ENCODE measurements at places on chromosomes 5 and 9.

GRCh38 chr9:76136986-76137385 is 246.5 kb downstream of the PCSK5 start:
- no peak overlapping the region for H3K27ac ChIP-seq
- no peaks in the 10 kb centered on the region for H3K36me3 ChIP-seq
- H3K4me1 ChIP-seq = no peaks in the 10 kb centered on the region
- no peak overlapping the region for H3K4me3 ChIP-seq
- DNase-seq = no peak
- H3K27me3 ChIP-seq = no peaks in the 10 kb centered on the region

DNA sequence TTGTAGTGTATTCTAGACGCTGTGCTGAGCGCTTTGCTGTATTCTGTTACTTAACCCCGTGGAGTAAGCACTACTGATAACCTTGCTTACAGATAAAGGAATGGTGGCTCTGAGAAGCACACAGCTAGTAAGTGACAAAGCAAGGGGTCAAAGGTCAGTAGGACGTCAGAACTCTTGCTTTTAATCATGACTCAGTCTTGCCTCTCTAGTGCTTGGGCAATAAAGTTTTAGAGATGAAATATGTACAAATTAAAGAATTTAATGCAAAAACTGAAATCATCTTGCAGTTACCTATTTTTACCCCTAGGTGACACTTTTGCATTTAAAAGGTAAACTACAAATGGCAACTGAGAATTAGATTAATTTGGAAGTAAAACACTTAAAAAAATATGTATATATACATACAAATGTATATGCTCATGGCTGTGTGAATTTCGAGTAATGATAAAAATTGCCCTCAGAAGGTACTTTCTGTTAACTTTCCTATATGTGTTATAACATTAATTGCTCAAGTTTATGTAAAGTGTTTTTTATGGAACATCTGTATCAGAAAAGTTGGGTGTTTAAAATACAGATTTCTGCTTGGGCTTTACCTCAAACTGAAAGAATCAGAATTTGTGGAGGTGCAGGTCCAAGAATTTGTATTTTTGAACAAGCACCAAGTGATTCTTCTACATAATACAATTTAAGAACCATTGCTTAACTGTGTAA is 175.1 kb upstream of the DAB2 start:
- no peak for DNase-seq
- H3K27me3 ChIP-seq = peaks cover 46% of the 10 kb centered on the region
- H3K27ac ChIP-seq = no peak overlapping the region
- H3K36me3 ChIP-seq = peaks cover 4% of the 10 kb centered on the region
- no peaks in the 10 kb centered on the region for H3K4me1 ChIP-seq

- H3K27ac ChIP-seq = no peak overlapping the region
- no peaks in the 10 kb centered on the region for H3K36me3 ChIP-seq
- no peak for DNase-seq
- H3K4me3 ChIP-seq = no peak overlapping the region
Observed at GRCh38 chr5:67299231-67299735, 102.7 kb upstream of the CD180 start.

GRCh38 chr5:6568889-6569288 is 64.0 kb downstream of the NSUN2 start:
- peak overlapping the region; percentile 19 for H3K27ac ChIP-seq
- peaks cover 37% of the 10 kb centered on the region for H3K27me3 ChIP-seq
- H3K4me1 ChIP-seq = peaks cover 1% of the 10 kb centered on the region
- H3K4me3 ChIP-seq = peak overlapping the region; percentile 21

DNA sequence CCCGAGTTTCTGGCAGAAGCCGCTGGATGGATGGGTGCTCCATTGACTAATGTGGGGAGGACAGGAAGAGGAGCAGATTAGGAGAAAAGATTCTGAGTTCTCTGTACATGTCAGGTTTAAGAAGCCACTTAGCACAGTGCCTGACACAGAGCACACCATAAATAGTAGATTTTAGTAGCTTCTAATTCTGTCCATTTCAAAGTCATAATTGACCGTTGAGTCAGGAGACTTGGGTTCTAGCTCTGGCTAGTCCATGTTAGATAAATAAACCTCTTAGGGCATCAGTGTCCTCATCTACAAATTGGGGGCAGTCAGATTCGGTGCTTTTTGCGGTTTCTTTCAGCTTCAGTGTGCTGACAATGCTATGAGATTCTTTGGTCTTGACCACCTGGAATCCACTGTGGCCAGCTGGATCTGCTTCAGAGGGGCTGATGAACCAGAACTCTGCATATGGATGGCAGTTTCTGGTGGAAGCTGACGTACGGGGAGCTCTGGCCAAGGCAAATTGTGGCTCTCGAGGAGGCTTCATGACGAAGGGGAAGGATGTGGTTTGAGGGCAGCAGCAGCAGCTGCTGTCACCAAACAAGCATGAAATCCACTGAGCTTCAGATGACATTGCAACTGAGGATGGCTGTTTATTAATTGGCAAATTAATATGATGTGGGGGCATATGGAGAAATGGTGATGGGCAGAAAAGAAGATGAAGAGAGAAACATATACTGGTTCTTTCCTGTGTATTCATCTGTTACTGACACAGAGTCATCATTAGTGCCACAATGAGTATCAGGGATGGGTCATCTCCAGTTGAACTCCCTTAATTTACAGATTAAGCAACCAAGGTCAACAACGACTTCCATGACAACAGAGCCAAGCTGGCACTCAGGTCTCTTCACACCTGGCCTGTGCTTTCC is 134.4 kb downstream of the AOPEP start:
- H3K36me3 ChIP-seq = peaks cover 2% of the 10 kb centered on the region
- peak overlapping the region; percentile 94 for H3K27ac ChIP-seq
- no peaks in the 10 kb centered on the region for H3K27me3 ChIP-seq
- peak; percentile 59 for DNase-seq

DNA sequence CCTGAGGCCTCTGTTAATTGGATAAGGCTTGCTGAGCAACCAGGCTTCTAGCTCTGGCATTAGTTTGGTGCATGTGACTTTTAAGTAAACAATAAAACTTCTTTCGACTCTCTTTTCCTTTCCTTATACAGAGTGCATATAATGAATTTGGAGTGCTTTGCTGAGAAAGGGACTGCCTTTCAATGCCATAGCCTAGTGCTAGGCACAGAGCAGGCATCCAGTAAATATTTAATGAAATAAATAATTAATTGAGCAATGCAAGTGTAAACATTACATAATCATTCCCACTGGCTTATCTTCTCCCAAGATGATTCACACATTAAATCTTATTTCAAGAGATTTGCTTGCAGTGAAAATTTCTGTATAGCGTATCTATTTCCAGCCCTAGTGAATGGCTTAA is 74.1 kb downstream of the NMUR2 start:
- no peaks in the 10 kb centered on the region for H3K36me3 ChIP-seq
- peaks cover 11% of the 10 kb centered on the region for H3K27me3 ChIP-seq
- H3K4me3 ChIP-seq = no peak overlapping the region

- H3K4me3 ChIP-seq = no peak overlapping the region
- no peak for DNase-seq
- no peak overlapping the region for H3K27ac ChIP-seq
Observed at GRCh38 chr5:61280205-61280604, 51.9 kb upstream of the ZSWIM6 start.

DNA sequence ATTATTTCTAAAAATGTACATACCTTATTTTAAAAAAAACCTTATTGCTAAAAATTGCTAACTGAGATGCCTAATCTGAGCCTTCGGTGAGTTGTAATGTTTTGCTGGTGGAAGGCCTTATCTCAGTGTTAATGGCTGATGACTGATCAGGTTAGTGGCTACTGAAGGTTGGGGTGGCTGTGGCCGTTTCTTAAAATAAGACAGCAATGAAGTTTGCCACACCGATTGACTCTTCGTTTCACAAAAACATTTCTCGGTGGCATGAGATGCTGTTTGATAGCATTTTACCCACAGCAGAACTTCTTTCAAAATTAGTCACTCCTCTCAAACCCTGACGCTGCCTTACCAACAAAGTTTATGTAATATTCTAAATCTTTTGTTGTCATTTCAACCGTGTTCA is 14.7 kb downstream of the CENPK start:
- no peak for DNase-seq
- peaks cover under 1% of the 10 kb centered on the region for H3K36me3 ChIP-seq

DNA sequence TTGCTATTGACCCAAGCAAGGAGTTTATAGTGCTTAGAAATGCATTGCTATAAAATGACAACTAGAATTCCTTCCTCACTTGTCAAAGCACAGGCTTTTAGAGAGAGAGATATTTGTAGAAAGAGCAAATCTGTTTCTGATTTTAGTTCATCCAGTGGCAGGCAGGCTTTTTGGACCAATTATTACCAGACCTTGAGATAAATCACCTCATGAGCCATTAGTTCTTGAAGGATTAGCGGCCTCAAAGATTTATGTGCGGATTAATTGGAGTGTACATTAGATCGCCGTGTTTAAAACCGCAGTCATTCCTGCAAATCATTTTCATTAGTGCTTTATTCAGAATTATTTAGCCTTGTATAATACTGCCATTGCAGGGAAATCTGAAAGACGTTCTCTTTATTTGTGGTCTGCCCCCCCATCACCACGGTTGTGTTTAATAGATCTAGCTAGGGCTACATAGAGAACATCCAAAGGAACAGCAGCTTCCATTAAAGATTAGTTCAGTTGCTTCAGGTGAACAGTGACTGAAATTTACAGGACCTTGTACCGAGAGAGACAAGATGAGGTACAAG is 28.8 kb upstream of the TJP2 start:
- no peak overlapping the region for H3K27ac ChIP-seq
- H3K36me3 ChIP-seq = no peaks in the 10 kb centered on the region
- H3K4me1 ChIP-seq = peaks cover 3% of the 10 kb centered on the region
- no peaks in the 10 kb centered on the region for H3K27me3 ChIP-seq

GRCh38 chr5:113164021-113164420 is 187.4 kb downstream of the DCP2 start:
- peaks cover 11% of the 10 kb centered on the region for H3K27me3 ChIP-seq
- H3K4me1 ChIP-seq = peaks cover 6% of the 10 kb centered on the region
- H3K4me3 ChIP-seq = no peak overlapping the region
- no peak for DNase-seq
- no peak overlapping the region for H3K27ac ChIP-seq
- no peaks in the 10 kb centered on the region for H3K36me3 ChIP-seq

GRCh38 chr9:121700165-121700831 is 48.9 kb downstream of the DAB2IP start:
- no peak for DNase-seq
- H3K27me3 ChIP-seq = peaks cover 64% of the 10 kb centered on the region
- no peak overlapping the region for H3K27ac ChIP-seq
- peak overlapping the region; percentile 47 for H3K4me3 ChIP-seq
- peaks cover 10% of the 10 kb centered on the region for H3K4me1 ChIP-seq
- peaks cover 4% of the 10 kb centered on the region for H3K36me3 ChIP-seq

GRCh38 chr9:97982683-97983588 is at the start of gene ANP32B:
ANP32B (plus strand) TSS chr9:97983341; CDS start chr9:97983556, 215 bp downstream.
- peak within 1 kb of the TSS; percentile 87 for H3K4me3 ChIP-seq
- no peaks in the 10 kb centered on the region for H3K36me3 ChIP-seq
- peaks cover 36% of the 10 kb centered on the region for H3K4me1 ChIP-seq

DNA sequence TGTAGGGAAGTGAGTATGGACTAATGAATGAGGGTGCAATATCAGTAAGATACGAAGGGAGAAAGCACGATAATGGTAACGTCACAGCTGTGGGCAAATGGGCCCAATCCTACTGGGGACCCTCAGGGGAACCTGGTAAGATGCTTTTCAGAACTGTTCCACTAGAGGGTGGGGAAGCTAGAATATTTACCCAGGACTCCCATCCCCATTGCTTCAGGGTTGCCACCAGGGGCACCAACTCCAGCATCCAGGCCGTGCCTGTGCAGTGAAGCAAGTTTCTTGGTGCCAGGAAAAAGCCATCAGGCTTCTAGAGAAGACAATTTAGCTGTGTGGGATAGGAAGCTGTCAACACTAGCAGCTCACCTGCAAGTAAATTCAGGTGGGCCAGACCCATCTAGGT is 409.3 kb downstream of the AGTPBP1 start:
- H3K27me3 ChIP-seq = peaks cover 12% of the 10 kb centered on the region
- H3K36me3 ChIP-seq = no peaks in the 10 kb centered on the region
- no peak for DNase-seq
- H3K4me1 ChIP-seq = no peaks in the 10 kb centered on the region
